ENCODE measurements at places on chromosomes 5 and 9. TPM values are rescaled to one million over a fixed set of nuclear protein-coding genes. Genes with fewer than 3 reads are reported as not detected.

DNA sequence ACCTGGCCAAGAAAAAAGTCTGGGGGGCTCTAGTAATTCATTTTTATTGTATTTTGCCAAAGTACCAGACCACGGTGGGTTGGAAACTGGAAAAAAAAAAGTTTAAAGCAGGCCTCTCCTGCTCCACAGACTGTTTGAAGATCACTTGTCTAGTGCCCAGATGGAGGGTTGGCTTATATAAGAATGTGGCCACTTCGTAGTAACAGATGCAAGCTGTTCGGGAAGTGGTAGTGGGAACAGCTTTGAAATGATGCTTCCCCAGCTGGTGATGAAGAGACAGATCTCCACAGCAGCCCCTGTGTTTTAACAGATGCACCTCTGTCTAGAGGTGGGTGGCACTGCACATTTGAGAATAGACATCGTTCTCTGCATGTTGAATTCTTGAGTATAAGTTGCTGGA is 54.3 kb upstream of the DMRT3 start:
- no peak for DNase-seq

The LPAR1 gene
- 34.3 TPM for total RNA-seq

The SLC6A7 gene
- not detected for total RNA-seq

DNA sequence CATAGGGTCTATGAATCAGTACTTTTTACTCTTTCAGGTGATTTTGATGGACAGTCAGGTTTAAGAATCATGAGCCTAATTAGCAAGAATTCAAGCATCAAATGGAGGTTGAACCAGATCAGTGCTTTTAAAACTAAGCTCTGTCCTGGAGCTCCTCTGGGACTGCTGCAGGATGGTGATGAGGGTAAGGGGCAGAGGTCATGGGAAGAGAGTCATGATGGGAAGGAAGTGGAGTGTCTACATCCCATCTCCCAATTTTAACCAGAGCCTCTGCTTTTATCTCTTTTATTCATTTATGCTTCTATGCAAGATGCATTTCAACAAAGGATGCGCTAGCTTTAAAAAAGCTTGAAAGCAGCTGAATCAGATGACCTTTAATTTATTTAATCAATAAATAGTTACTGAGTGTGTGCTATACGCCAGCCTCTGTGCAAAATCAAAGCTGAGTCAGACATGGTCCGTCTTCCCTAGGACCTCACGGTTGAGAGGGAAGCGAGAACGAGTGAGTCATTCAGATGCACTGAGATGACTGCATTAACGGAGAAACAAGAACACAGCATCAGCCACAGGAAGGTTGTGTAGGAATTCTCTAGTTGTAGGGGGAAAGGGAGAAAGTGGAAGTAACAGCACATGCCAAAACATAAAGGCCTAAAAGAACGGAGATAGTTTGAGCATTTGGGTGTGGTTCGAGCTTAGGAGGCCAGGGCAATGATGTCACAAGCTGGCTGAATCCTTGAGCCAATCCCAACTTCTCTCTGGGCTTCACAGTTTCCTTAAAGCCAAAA is 441.6 kb upstream of the BRINP1 start:
- DNase-seq, result no peak

GRCh38 chr9:19922476-19923118 is 133.8 kb upstream of the SLC24A2 start:
- DNase-seq, result no peak

The OR2V1 gene
- total RNA-seq, result not detected

The GALNT10 gene
- 14.5 TPM for total RNA-seq

GRCh38 chr9:93815135-93815534 is 140.0 kb downstream of the BARX1 start:
- DNase-seq, result no peak

The LCN15 gene
- 1.9 TPM for total RNA-seq

- no peak for DNase-seq
Measured at GRCh38 chr5:107696498-107696897, 25.8 kb upstream of the EFNA5 start.

The XRCC4 gene
- 12.1 TPM for total RNA-seq

DNA sequence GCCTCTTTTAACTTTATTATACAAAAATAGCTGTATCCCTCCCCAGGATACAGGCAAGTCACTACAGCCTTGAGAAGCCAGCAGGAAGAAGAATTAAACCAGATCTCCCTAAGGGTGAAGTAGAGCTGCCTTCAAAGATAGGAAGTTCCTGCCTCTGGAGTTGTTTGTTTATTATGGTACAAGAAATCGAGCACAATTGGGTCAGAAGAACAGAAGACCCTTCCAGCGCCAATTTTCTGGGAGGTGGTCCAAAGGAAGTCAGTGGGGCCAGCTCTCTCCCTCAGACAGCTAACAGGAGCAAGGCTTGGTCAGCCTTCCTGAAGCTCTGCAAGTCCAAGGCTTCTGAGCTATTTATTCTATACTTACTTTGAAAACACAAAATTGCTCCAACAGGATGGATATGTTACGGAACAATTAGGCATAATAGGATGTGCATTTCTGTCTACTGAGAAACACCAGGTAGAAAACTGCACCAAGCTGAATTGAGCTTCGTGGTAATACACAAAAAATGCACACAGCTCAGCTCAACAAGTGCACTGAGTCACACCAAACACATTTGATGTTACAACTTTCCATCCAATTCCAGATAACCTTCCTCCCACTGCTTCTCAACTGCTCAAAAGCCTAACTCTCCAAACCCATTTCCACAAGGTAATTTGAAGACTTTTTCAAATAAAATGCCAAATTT is 16.0 kb downstream of the SERINC5 start:
- no peak for DNase-seq

DNA sequence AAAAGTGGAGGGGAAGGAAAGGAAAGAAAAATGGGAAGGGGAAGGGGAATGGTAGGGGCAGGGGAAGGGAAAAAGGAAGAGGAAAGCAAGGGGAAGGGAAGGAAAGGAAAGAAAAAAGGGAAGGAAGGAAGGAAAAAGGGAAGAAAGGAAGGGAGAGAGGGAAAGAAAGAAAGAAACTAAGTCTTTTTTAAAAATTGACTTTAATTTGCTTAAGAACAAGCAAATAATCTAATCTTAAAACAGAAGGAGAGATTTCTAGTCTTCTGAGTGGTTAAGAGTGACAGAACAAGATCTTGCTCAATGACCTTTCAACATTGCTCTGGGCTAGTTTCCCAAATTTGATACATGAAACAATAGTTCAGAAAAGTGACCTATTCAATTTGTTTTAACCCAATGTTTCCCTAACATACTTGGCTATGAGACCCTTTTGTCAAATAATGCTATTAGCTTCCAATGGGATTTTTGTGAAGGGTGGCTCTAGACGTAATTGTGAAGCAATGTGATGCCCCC is 33.4 kb upstream of the GLIS3 start:
- no peak for DNase-seq

The AQP7 gene
- total RNA-seq, result 1.7 TPM

GRCh38 chr5:158485604-158486081 is 614.1 kb downstream of the EBF1 start:
- no peak for DNase-seq

The PPP3R2 gene
- 0.34 TPM for total RNA-seq

The ENHO gene
- 1.0 TPM for total RNA-seq

- DNase-seq, result no peak
Measured at GRCh38 chr9:91001146-91001611, 199.6 kb downstream of the SYK start.

- DNase-seq, result no peak
Measured at GRCh38 chr9:20903212-20903611, 128.2 kb downstream of the HACD4 start.

DNA sequence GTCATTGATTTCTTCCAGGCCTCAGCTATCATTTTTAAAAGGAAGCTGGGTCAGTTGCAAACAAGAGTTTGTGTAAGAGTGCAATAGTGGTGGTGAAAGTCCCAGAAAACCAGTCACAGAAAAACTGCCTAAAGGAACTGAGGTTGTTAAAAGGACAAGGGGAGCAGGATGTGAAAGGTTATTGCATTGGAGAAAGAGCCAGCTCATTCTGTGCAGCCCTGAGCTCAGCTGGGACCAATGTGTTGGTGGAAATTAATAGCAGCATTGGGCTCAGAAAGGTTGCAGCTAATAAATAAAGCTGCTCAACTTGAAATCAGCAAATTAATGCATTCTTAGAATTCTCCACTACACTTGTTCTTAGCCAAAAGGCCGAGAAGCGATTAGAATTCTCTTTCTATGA is 34.9 kb downstream of the NREP start:
- no peak for DNase-seq

GRCh38 chr9:93467062-93467416 is 13.7 kb upstream of the FAM120AOS start:
- no peak for DNase-seq

GRCh38 chr5:109943701-109944235 is 254.0 kb downstream of the MAN2A1 start:
- no peak for DNase-seq

The ARHGEF39 gene
- 6.3 TPM for total RNA-seq

GRCh38 chr5:176812269-176813259 is 2.2 kb downstream of the UNC5A start:
- no peak for DNase-seq

DNA sequence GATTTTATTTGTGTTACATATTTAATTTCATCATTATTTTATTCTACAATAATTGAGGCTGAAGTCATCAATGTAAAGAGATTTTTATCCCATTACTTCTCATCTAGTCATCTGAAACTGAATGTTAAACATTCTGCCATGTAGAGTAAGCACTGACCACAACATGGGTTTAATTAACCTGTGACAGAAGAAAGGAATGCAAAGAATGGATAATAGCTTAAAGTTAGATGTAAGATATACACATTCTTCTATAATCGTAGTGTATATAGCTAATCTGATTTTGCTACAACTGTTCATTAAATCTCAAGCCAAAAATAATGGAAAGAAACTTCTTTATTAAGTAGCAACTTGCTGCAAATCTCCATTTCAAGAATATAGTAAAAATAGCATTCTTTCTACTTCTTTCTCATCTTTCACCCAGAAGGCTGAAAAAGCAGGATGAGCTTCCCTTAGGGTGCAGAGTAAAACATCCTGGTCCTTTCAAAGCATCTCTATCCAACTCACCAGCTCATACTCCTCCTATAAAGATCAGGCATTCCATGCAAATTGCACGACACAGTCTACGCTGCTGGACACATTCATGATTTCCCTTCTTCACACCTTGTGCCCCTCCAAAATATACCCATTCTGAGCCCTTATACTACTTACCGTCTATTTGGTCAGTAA is 115.2 kb downstream of the EFNA5 start:
- DNase-seq, result no peak

GRCh38 chr5:173230690-173231380 is 4.2 kb downstream of the NKX2-5 start:
- DNase-seq, result no peak

GRCh38 chr5:126857472-126858410 is 80.8 kb downstream of the LMNB1 start:
- no peak for DNase-seq

GRCh38 chr5:54845567-54845941 is 139.8 kb downstream of the ESM1 start:
- DNase-seq, result no peak

The ENTPD2 gene
- total RNA-seq, result 5.2 TPM

DNA sequence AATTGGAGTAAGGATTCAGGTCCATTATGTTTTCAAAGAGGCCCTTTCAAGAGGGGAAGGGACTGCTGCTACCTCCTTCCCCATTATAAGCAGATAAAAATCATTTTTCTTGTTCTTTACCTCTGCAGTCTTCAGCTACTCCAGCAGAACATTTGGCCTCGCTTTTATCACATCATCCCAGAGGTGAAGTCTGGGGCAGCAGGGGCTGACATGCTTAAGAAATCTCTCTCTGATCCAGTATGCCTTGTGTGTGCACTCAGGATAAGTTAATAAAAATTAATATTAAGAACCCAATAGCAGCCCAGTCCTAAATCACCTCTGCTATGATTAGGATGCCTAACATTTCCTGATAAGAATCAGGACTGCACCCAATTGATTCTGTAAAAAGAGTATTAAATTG is 306.9 kb upstream of the NREP start:
- DNase-seq, result no peak

The PDLIM7 gene
- 494 TPM for total RNA-seq

DNA sequence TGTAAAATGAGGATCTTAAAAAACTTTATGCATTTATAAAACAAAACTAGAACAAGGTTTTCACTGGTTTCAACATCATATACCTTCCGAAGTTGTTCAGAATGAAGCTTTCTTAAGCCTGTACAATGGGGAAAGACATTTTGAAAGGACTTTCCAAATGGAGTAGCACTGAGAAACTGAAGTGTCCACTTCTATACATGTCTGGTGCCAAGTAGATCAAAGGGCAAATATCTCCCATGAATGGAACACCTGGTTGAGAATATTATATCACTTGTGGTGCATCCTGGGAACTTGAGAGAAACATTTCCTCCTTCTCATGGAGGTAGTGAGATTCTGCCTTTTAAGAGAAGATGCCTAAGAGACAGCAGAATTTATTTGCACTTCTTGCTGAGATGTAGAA is 182.1 kb upstream of the ACTBL2 start:
- DNase-seq, result no peak

- DNase-seq, result no peak
Measured at GRCh38 chr9:114592356-114592755, 4.8 kb downstream of the ATP6V1G1 start.

The CHSY3 gene
- 3.6 TPM for total RNA-seq

- no peak for DNase-seq
Measured at GRCh38 chr9:22044583-22044982, 35.5 kb upstream of the CDKN2B start.

GRCh38 chr5:64759960-64760660 is 8.4 kb downstream of the SREK1IP1 start:
- no peak for DNase-seq

GRCh38 chr5:80712919-80713318 is 58.1 kb upstream of the DHFR start:
- DNase-seq, result no peak

GRCh38 chr9:125600194-125600593 is 106.8 kb downstream of the MAPKAP1 start:
- DNase-seq, result no peak
